Mesendoderm (in vitro differentiated cells): ENCODE measurements at places on chromosomes 7 and 10.
A peak's percentile ranks its signal among the peaks of the same experiment; 100 is the strongest.

DNA sequence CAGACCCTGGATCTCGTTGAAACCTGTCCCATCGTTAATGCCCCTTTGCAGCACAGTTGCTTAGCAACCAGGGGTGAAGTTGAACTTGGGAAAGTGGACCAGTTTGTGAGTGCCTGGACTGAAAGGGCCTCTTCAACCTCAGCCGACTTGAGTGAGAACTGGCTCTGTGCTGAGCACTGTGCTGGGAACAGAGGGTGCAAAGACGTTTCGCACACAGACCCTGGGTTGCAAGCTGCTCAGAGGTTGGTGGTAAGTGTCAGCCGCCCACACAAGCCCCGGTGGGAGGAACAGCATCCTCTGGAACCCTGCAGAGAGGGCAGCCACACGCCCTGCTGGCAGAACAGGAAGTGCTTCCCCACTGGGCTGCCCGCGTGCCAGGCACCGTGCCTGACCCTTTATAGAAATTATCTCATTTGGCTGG lies 89.2 kb downstream of the CARD11 start:
- DNase-seq: no peak
- no peaks in the 10 kb centered on the region for H3K36me3 ChIP-seq
- H3K27me3 ChIP-seq: no peaks in the 10 kb centered on the region
- no peaks in the 10 kb centered on the region for H3K4me1 ChIP-seq

- no peak for DNase-seq
- H3K27me3 ChIP-seq: no peaks in the 10 kb centered on the region
- H3K27ac ChIP-seq: no peak overlapping the region
- no peaks in the 10 kb centered on the region for H3K4me1 ChIP-seq
- no peaks in the 10 kb centered on the region for H3K36me3 ChIP-seq
- H3K4me3 ChIP-seq: no peak overlapping the region
These were observed 5.1 kb downstream of the CCDC71L start for GRCh38 chr7:106655703-106656498.

DNA sequence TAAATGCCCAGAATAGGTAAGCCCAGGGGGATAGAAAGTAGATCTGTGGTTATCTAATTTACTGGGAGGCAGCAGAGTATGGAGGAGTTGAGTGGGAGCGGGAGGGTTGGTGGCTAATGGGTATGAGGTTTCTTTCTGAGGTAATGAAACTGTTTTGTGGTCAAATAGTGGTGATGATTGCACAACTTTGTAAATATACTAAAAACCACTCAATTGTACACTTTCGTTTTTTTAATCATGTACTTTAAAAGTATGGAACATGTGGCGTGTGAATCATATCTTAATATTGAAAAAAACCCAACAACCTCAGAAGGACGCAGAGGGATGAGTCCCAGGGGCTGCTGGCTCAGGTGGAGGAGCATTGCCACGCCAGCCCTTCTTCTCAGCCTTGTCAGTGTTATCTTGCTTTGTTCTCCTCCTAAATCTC lies 118.1 kb downstream of the WDR11 start:
- no peak overlapping the region for H3K4me3 ChIP-seq
- H3K27me3 ChIP-seq: no peaks in the 10 kb centered on the region
- no peaks in the 10 kb centered on the region for H3K4me1 ChIP-seq
- no peaks in the 10 kb centered on the region for H3K36me3 ChIP-seq
- H3K27ac ChIP-seq: no peak overlapping the region

GRCh38 chr10:62726638-62727037 lies 77.9 kb upstream of the ADO start:
- no peaks in the 10 kb centered on the region for H3K36me3 ChIP-seq
- H3K4me1 ChIP-seq: no peaks in the 10 kb centered on the region
- no peak for DNase-seq
- H3K4me3 ChIP-seq: no peak overlapping the region
- no peak overlapping the region for H3K27ac ChIP-seq
- H3K27me3 ChIP-seq: no peaks in the 10 kb centered on the region

DNA sequence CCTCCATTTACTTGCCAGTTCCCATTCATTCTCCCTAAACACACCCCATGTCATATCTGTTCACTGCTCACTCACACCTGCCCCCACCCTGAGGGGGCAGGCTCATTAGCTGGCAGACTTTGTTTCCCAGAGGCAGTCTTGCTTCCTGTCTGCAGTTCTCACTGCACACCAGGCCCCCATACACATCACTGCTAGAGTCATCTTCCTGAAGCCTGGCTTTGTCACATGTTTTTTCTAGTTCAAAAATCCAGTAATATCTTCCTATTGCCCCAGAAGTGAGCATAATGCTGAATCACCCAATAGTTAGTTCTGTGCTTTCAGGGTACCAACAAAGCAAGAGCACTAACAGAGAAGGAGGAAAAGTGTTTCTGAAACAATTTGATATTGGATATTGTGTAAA lies 1.9 kb downstream of the LRRC72 start:
- no peak overlapping the region for H3K27ac ChIP-seq
- no peak for DNase-seq
- H3K27me3 ChIP-seq: no peaks in the 10 kb centered on the region
- H3K4me1 ChIP-seq: no peaks in the 10 kb centered on the region

DNA sequence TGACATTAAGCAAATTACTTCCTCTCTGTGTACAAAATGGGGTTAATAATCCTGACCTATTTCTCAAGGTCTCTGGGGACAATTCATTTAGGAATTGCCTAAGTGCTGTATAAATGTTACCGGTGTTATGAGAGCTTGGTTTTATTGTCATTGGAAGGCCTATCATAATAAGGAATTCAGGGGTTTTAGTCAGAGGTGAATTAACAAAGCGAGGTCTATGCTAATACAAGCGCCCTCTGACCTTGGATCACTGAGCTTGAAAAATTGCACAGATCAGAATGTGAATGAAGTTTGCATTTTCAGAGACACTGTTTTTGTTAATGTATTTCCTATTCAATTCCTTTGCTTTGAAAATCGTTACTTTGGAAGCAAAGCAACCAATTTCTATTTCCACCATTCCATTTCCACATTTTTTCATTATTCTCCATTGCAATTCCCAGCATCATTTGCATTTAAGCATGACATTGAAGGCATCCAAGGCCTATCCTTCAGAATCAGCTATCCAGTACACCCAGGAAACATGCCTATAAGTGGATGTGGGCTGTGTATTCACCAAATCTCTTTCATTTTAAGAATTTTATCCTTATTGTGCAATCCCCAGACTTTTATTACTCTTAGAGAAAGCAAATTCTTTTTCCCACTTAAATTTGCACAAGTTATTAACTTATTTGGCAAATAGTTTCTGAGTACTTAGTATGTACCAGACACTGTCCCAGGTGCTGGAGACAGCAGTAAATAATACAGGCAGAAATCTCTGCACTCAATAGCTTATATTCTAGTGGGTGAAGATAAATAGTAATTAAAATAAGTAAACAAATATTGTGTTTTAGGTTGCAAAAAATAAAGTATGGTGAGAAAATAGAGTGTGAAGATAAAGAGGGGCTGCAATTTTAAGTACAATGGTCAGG lies 133.1 kb downstream of the NRCAM start:
- no peaks in the 10 kb centered on the region for H3K27me3 ChIP-seq
- H3K27ac ChIP-seq: no peak overlapping the region
- no peaks in the 10 kb centered on the region for H3K36me3 ChIP-seq
- no peak for DNase-seq
- no peak overlapping the region for H3K4me3 ChIP-seq

DNA sequence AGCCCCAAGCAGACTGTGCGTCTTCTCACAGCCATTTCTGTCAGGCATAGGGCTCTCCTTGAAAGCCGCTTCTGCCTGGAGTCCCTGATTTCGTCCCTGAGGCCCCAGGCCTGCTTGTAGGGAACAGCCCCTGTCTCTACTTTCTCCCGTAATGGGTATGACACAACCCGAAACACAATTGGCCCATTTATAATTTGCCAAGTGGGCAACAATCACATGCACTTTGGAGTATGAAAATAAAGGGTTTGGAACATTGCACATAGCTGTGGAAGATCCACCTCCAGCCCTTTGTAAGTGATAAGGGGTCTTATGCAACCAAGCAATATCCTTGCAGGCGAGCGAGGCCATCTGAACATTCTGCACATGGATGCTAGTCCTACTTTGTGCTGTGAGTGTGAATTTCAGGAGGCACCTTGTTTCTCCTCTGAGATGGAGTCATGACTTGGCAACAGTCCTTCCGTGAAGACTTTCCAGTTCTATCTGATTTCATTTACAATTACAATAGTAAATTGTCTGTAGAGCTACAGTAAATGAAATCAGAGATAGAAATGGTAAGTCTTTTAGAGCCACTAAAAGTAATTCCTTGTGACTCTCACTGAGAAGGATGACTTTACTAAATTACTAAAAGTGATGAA lies 141.5 kb downstream of the CUBN start:
- DNase-seq: no peak
- H3K4me3 ChIP-seq: no peak overlapping the region
- H3K27ac ChIP-seq: no peak overlapping the region
- H3K4me1 ChIP-seq: peaks cover 1% of the 10 kb centered on the region

- no peaks in the 10 kb centered on the region for H3K36me3 ChIP-seq
- H3K27me3 ChIP-seq: no peaks in the 10 kb centered on the region
- peak; percentile 51 for DNase-seq
- H3K4me3 ChIP-seq: no peak overlapping the region
- H3K4me1 ChIP-seq: peaks cover 3% of the 10 kb centered on the region
These were observed 298.2 kb upstream of the GALNT17 start for GRCh38 chr7:70833726-70834125.

DNA sequence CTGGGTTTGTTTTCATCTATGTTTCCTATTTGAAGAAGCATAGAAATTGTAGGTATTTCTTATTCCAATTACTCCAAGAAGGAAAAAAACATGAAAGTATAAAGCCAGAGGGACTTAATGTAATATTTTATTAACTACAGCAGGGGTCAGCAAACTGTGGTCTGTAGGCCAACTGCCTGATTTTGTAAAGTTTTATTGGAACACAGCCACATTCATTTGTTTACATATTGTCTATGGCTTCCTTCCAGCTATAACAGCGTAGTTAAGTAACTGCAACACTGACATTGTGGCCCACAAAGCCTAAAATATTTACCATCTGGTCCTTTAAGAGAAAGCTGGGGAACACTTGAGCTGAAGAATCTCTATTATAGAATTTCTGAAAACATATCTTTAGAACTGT lies 306.2 kb downstream of the BICC1 start:
- H3K36me3 ChIP-seq: no peaks in the 10 kb centered on the region
- no peak overlapping the region for H3K4me3 ChIP-seq

DNA sequence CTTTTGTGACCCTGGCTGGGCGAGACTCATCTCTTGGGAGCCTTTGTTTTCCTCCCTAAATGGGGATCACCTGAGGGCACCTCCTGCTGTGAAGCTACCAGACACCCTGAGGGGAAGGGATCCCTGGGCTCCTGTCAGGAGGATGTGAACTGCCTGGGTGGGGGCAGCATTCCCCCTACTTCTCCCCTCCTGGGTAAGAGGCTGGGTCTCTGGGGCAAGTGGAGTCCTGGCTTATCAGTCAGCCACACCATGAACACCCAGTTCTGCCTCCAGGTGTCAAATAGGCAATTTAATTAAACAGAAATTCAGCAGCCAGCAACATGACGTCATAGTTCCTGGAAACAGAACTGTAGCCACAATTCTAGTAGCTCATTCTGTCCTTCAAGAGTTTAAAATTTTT lies 97.7 kb upstream of the RET start:
- H3K4me1 ChIP-seq: no peaks in the 10 kb centered on the region
- no peaks in the 10 kb centered on the region for H3K36me3 ChIP-seq
- DNase-seq: peak; percentile 12
- H3K4me3 ChIP-seq: no peak overlapping the region

GRCh38 chr10:1923586-1923985 lies 186.3 kb upstream of the ADARB2 start:
- DNase-seq: no peak
- H3K27me3 ChIP-seq: no peaks in the 10 kb centered on the region
- no peak overlapping the region for H3K4me3 ChIP-seq
- H3K36me3 ChIP-seq: no peaks in the 10 kb centered on the region
- no peaks in the 10 kb centered on the region for H3K4me1 ChIP-seq

DNA sequence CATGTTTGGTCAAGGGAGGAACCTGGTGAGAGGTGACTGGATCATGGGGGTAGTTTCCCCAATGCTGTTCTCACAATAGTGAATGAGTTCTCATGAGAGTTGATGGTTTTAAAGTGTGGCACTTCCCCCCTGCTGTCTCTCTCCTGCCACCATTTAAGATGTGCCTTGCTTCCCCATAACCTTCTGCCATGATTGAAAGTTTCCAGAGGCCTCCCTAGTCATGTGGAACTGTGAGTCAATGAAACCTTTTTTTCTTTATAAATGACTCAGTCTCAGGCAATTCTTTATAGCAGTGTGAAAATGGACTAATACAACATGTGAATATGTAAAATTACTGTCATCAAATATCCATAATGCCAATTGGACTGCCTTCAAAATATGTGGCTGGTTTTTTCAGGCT lies 165.5 kb upstream of the TARP start:
- no peaks in the 10 kb centered on the region for H3K36me3 ChIP-seq
- no peaks in the 10 kb centered on the region for H3K27me3 ChIP-seq
- no peak for DNase-seq
- H3K27ac ChIP-seq: no peak overlapping the region
- H3K4me1 ChIP-seq: no peaks in the 10 kb centered on the region

DNA sequence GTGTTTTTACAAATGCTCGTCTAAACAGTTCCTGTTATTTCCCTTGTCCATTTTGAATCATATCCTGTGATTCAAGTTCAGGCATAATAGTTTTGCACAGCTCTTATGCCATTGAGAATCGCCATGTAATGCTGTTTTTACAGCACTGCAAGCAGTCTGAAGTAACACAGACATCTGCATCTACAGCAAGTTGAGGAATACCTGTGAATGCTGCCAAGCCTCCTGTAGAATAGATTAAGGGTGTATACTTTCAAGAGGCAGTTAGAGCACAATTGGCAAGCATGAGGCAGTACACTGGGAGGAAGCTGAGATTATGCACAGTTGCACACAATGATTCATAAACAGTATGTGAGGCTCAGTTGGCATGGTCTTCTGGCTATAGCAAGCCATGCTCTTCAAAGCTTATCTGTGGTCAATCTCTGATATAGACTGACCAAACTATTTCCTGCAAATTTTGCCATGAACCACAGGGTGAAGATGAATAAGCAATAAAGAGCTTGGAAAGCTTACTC lies 121.9 kb upstream of the AKR1E2 start:
- H3K27me3 ChIP-seq: no peaks in the 10 kb centered on the region
- no peaks in the 10 kb centered on the region for H3K36me3 ChIP-seq

DNA sequence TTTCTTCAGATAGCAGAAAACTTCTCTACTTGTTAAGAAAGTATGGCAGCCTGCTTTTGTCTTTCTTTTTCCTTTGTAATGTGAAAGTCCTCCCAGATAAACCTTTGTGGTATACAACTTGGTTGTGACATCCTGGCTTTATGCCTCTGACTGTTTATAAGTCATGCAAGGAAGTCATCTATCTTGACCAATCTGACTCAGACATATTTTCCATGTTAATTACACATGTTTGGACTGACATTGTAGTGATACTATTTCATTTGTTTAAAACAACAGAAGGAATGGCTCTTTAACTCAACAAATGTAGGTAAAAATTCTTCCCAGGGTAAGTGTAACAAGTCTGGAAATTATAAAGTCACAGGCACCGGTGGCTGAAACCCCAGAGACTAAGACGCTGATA lies 341.6 kb upstream of the MEOX2 start:
- no peak for DNase-seq
- H3K4me1 ChIP-seq: no peaks in the 10 kb centered on the region
- H3K4me3 ChIP-seq: no peak overlapping the region
- no peak overlapping the region for H3K27ac ChIP-seq
- H3K27me3 ChIP-seq: no peaks in the 10 kb centered on the region
